B cell (primary cell): ENCODE measurements at places on chromosomes 2 and 18. TPM values are rescaled to one million over a fixed set of nuclear protein-coding genes. Genes with fewer than 3 reads are reported as not detected.

The GAD1 gene
- polyA plus RNA-seq: not detected in 2 replicates

The OSR1 gene
- polyA plus RNA-seq: not detected in 2 replicates

The C2orf92 gene
- polyA plus RNA-seq: 15.3 and 19.0 TPM in 2 replicates

The CCDC85A gene
- polyA plus RNA-seq: 0.15 TPM in 1 of 2 replicates, not detected in the other

The GPN1 gene
- 17.4 and 17.5 TPM in 2 replicates for polyA plus RNA-seq

The LRRC30 gene
- polyA plus RNA-seq: not detected in 2 replicates

The CDKL4 gene
- 0.42 TPM in 1 of 2 replicates, not detected in the other for polyA plus RNA-seq

The HNRNPA3 gene
- 45.1 and 106 TPM in 2 replicates for polyA plus RNA-seq

The LRP1B gene
- not detected in 2 replicates for polyA plus RNA-seq

The EGR4 gene
- polyA plus RNA-seq: 2.6 and 2.7 TPM in 2 replicates
